ENCODE measurements at places on chromosomes 1 and 21. TPM values are rescaled to one million over a fixed set of nuclear protein-coding genes. Genes with fewer than 3 reads are reported as not detected.
A peak's percentile ranks its signal among the peaks of the same experiment; 100 is the strongest.

Gene OR10Z1
- polyA plus RNA-seq, result not detected

DNA sequence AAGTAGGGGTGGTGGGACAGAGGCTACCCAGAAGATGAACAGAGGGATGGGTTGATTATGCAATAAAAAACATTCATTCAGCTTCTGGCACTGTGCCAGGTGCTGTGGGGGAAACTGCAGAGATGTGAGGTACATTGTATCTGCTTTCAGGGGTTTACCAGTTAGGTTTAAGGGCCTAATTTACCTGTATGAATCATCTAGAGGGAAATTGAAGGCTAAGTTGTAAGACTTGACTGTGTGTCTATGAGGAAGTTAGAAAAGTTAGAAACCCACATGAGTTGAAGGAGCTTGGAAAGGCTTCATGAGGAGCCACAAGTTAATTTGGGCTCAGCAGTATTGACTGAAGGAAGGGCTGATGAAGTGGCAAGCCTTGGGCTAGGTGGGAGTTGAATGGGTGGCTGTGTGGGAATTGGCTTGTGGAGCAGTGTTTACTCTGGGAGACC, 36.7 kb upstream of the APOBEC4 start:
- no peaks in the 10 kb centered on the region for H3K27me3 ChIP-seq
- no peaks in the 10 kb centered on the region for H3K4me1 ChIP-seq
- no peak overlapping the region for H3K4me3 ChIP-seq
- no peak for DNase-seq
- H3K27ac ChIP-seq, result no peak overlapping the region

Gene VAV3
- 0.20 TPM for polyA plus RNA-seq

DNA sequence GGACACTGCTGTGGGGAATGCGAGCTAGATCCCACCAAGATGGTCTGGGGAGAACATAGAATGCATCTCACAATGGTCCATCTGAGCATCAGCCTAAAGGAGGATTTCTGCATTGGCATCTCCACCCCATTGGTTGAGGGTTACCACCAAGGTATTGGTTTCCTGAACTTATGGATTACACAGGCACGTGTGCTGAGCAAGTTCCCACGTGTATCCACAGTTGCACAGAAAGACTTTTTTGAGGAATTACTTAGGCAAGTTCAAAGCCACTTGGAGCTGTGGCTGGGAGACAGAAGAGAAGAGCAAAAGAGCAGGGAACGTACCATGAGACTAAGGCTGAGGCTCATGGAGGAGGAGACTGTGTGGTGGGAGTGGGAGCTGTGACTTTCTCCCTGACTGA, 43.1 kb downstream of the KCNA2 start:
- peaks cover 7% of the 10 kb centered on the region for H3K27me3 ChIP-seq
- DNase-seq, result no peak
- no peak overlapping the region for H3K4me3 ChIP-seq
- no peaks in the 10 kb centered on the region for H3K36me3 ChIP-seq
- H3K27ac ChIP-seq, result no peak overlapping the region
- H3K4me1 ChIP-seq, result no peaks in the 10 kb centered on the region

Gene ERICH3
- not detected for polyA plus RNA-seq

Gene FMO3
- 0.04 TPM for polyA plus RNA-seq

DNA sequence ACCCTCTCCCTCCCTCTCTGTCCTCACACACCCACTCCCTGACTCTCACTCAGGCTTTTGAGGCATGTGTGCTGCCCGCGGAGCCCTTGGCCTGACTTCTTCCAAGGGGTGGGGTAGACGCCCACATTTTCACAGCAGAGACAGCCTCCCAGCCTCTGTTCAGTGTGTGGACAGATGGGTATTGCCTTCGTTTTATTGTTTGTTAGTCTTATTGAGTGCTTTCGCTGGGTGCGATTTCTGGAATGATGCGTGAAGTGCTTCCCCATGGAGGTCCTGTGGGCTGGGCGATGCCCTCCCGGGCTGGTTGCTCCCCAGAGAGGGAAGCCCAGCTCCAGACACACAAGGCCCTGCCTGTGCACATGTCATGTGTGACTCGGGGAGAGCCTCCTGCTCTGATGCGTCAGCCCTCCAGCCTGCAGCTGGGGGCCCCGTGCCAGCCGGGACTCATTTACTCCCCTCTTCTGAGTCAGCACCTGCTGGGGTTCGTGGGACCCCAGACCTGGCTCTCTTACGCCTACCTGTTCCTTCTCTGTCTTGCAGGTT, 14.7 kb downstream of the PDXK start:
- H3K36me3 ChIP-seq, result peaks cover 18% of the 10 kb centered on the region
- no peak overlapping the region for H3K27ac ChIP-seq
- no peak overlapping the region for H3K4me3 ChIP-seq

DNA sequence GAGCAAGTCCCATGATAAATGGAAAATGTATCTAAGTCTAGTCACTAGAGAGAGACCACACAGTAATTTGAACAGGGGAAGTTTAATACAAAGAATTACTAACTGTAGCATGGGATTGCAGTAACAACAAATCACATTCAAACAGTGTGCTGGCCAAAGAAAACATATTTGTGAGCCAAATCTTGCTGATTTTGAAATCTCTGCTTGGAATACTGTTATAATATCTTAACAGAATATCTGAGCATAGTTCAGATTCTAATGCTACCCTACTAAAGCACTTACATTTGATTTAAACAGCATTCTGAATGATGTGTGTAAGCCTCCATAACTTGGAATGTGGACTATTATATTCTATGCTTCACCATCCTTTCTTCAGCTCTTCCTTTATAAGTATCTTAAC, 270.0 kb upstream of the BRINP3 start:
- H3K27ac ChIP-seq, result no peak overlapping the region
- H3K27me3 ChIP-seq, result no peaks in the 10 kb centered on the region
- H3K4me1 ChIP-seq, result peaks cover 2% of the 10 kb centered on the region
- H3K4me3 ChIP-seq, result no peak overlapping the region
- H3K36me3 ChIP-seq, result no peaks in the 10 kb centered on the region

GRCh38 chr1:21347072-21347581, 56.9 kb upstream of the ECE1 start:
- H3K4me1 ChIP-seq, result peaks cover 20% of the 10 kb centered on the region
- no peaks in the 10 kb centered on the region for H3K36me3 ChIP-seq
- H3K4me3 ChIP-seq, result no peak overlapping the region
- DNase-seq, result no peak

- H3K27me3 ChIP-seq, result no peaks in the 10 kb centered on the region
- H3K4me3 ChIP-seq, result no peak overlapping the region
- no peak for DNase-seq
- H3K27ac ChIP-seq, result no peak overlapping the region
- peaks cover 6% of the 10 kb centered on the region for H3K4me1 ChIP-seq
- H3K36me3 ChIP-seq, result no peaks in the 10 kb centered on the region
Measured at GRCh38 chr1:42317308-42317707, 17.7 kb downstream of the FOXJ3 start.

DNA sequence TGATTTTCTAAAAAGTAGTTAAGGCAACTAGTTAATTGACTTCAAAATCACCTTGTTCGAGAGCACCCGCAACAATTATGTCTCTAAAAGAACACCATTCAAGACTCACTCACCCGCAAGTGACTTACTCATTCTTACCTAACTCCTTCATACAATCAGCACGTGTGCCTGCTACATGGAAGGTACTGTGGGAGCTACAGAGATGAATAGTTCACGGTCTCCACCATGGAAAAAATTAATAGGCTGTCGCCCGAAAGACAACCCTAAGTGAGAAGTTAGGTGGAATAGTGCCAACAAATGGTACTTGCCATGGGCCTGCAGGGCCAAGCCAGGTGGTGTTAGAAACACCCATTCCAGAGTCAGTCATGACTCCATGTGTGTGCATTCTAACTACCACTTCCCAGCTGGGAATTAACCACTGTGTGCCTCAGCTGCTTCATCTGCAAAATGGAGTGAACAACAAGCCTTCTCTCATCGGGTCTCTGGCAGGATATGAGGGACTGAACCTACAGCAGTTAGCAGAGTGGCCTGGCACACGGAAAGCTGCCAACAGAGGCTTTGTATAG, 7.1 kb downstream of the SSBP3 start:
- no peak for DNase-seq
- peaks cover 55% of the 10 kb centered on the region for H3K36me3 ChIP-seq
- peaks cover 14% of the 10 kb centered on the region for H3K4me1 ChIP-seq
- H3K27ac ChIP-seq, result no peak overlapping the region
- H3K27me3 ChIP-seq, result no peaks in the 10 kb centered on the region

- peaks cover 39% of the 10 kb centered on the region for H3K4me1 ChIP-seq
- no peaks in the 10 kb centered on the region for H3K36me3 ChIP-seq
- DNase-seq, result peak; percentile 50
Measured at GRCh38 chr1:16173447-16174260, 17.8 kb upstream of the EPHA2 start.

DNA sequence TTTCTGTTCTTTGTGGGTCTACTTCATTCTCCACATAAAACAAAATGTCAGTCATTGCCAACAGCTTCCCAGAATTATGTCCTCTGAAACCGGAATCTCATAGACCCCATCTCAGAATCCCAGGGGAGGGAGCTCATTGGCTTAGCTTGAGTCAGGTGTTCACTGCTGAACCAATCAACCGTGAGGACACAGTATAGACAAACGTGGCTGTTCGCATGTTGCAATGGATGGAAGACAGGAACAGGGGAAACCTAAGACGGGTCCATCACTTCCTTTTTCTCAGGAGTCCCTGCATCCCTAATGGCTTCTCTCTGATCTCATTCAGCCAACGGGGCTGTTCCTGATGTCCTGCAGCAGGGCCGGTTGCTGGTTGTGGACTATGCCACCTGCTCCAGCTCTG, 9.1 kb downstream of the CELA2A start:
- peaks cover 3% of the 10 kb centered on the region for H3K27me3 ChIP-seq
- no peaks in the 10 kb centered on the region for H3K4me1 ChIP-seq
- DNase-seq, result no peak
- no peaks in the 10 kb centered on the region for H3K36me3 ChIP-seq

DNA sequence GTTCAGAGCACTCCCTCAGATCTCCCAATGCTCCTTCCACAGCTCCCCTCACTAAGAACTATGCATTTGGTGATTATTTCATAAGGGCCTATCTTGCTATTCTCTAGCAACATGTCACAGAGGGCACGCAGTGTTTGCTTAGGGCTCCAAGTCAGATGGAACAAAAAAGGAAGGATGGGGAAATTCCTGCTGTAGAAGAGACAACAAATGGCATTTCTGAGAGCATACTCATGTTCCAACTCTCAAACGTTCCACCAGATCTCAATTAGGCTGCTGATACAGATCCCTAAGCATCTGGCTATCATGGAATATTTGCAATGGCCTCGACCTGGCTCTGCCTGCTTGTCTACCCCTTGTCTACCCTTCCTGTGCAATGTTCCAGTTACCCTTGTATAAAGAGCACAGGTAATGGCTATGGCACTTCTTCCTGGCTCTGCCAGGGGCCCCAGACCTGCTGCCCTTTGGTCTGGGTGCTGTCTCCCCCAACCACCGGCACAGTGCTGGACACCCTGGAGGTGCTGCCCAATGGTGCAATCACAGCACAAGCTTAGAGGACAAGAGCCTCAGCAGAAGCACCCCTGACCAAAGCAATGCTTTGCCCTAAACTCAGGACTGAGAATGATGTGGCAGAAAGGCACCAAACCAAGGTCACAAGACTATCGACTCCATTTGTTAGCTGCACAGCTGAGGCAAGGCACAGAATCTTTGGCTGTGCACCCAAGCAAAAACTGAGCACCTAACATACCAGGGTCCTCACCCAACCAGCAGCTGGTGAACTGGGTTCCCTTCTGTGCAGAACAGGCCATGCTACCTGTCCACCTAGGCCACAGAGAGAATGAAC, 3.6 kb downstream of the PARP1 start:
- H3K27me3 ChIP-seq, result no peaks in the 10 kb centered on the region
- H3K4me1 ChIP-seq, result peaks cover 21% of the 10 kb centered on the region
- H3K4me3 ChIP-seq, result no peak overlapping the region
- peak; percentile 68 for DNase-seq

DNA sequence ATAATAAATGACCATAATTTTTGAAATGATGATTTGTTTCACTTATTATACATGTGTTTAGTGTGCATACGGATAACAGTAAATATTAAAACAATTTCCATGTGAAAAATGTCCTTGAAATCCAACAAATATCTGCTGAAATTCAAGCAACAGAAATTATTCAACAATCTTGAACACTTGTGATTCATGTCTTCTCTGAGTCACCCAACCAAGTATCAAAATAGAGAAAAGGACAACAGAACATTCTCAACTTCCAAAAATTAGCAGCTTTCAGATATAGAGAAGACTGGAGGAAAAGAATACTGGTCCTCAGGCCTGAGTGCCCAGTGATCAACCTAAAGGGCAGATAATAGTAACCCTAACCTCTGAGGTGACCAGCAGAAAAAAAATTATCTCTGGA, 90.8 kb downstream of the VAV3 start:
- no peak overlapping the region for H3K27ac ChIP-seq
- no peaks in the 10 kb centered on the region for H3K27me3 ChIP-seq
- H3K4me3 ChIP-seq, result no peak overlapping the region
- H3K36me3 ChIP-seq, result no peaks in the 10 kb centered on the region

Gene CAMSAP2
- 8.3 TPM for polyA plus RNA-seq

DNA sequence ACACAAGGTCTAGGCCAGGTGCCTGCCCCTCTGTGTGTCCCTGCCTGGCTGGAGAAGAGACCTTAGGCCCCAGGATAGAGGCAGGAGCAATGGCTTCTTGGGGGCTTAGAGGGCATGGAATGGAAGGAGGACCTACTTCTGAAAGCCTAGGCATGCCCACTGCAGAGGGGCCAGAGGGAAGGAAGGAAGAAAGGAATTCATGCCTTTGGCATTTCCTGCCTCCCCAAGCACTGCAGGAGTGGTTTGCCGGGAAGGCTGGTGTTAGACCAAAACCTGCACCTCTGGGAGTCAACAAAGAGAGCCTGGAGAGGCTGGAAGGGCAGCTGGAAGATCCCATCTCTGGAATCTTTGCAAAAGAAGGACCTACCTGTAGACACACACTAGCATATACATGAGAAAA, 50.7 kb upstream of the KCNE2 start:
- no peak overlapping the region for H3K4me3 ChIP-seq
- DNase-seq, result peak; percentile 6
- peaks cover 13% of the 10 kb centered on the region for H3K27me3 ChIP-seq
- H3K36me3 ChIP-seq, result no peaks in the 10 kb centered on the region
- no peaks in the 10 kb centered on the region for H3K4me1 ChIP-seq

GRCh38 chr1:162371611-162372010, 5.0 kb downstream of the SPATA46 start:
- H3K4me1 ChIP-seq, result no peaks in the 10 kb centered on the region
- H3K27ac ChIP-seq, result no peak overlapping the region
- H3K27me3 ChIP-seq, result peaks cover 13% of the 10 kb centered on the region
- DNase-seq, result peak; percentile 18

Gene POLR3GL
- polyA plus RNA-seq, result 16.3 TPM

DNA sequence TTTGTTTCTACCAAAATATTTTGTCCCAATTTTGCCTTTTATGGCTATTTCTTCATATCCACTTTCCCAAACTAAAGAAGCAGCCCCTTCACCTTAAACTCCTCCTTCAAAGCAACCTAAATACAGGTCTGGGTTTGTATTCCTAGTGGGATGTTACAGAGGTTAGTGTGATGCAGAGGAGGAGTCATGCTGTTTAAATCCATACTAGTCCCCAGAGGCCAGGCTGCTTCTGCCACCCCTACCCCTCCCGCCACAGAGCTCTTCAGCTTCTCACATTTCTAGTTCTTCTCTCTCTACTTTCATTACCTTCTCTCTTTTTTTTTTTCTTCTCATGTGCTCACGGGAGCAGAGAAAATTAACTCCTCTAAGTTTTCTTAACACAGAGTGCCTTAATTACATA, 29.3 kb downstream of the SELL start:
- no peak for DNase-seq
- no peaks in the 10 kb centered on the region for H3K36me3 ChIP-seq
- no peak overlapping the region for H3K27ac ChIP-seq
- H3K4me3 ChIP-seq, result no peak overlapping the region
- no peaks in the 10 kb centered on the region for H3K4me1 ChIP-seq
